ENCODE measurements at places on chromosomes 5 and 9. TPM values are rescaled to one million over a fixed set of nuclear protein-coding genes. Genes with fewer than 3 reads are reported as not detected.

Gene PCDHA6
- 0.29 TPM for total RNA-seq

Gene SPATA31C2
- not detected for total RNA-seq

Gene SPEF2
- total RNA-seq = 11.8 TPM

Gene MOB3B
- 15.6 TPM for total RNA-seq

Gene DRD1
- not detected for total RNA-seq

Gene FBXL7
- total RNA-seq = 12.8 TPM

Gene RLN2
- 1.3 TPM for total RNA-seq

Gene CDKN2B
- 0.83 TPM for total RNA-seq

Measured in uterus (tissue), 4 donors.